Stimulated activated naive CD4-positive, alpha-beta T cell (primary cell): ENCODE measurements at places on chromosomes 7 and 10.

DNA sequence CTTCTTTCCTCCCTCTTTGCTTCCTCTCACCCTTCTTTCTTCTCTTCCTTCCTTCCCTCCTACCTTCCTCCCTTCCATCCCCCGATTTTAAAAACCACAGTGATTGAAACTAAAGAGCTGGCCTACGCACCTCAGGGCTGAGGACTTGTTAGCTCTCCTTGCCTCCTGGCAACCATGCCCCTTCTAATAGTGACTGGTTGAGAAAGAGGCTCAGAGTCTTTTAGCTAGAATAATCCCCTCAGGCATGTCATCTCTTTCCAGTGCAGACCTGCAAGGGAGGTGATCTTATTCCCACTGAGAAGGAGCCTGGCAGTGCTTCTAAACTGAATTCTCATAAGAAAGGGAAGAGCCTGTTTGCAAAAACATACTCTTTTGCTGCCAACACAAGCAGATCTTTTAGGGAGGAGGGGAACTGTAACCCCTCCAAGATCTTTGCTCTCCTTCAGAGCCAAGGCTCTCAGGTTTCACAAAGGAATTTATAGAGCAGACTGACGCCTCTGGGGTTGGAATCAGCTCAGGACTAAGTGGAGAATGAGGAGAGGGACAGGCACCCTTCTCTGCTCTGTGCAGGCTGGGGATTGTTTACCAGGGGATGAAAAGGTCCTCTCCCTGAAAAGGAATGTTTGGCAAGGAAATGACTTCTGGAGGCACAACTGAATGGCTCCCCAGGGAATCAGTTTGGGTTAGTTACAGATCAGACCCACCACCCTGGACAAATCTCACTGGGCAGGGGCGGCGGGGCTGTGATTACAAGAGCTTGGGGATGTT is 9.4 kb upstream of the ANKRD1 start:
- DNase-seq, result no peak

DNA sequence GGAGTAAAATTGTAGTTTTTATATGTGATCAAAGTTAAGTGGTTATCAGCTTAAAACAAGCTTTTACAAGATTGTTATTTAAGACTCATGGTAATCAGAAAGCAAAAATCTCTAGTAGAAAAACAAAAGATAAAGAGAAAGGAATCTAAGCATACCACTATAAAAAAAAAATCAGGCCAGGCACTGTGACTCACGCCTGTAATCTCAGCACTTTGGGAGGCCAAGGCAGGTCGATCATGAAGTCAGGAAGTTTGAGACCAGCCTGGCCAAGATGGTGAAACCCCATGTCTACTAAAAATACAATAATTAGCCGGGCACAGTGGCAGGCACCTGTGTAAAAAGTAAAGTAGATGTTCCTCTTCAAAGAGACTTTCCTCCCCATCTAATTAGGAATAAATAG is 265.9 kb upstream of the NRP1 start:
- DNase-seq, result no peak

- no peak for DNase-seq
Measured at GRCh38 chr10:120018695-120019094, 126.2 kb downstream of the SEC23IP start.

- no peak for DNase-seq
Measured at GRCh38 chr10:125160856-125161706, 718 bp upstream of the CTBP2 start.

- DNase-seq, result no peak
Measured at GRCh38 chr7:43625453-43625852, 42.5 kb downstream of the STK17A start.

GRCh38 chr7:45076946-45077345 is 11.8 kb downstream of the NACAD start:
- no peak for DNase-seq

DNA sequence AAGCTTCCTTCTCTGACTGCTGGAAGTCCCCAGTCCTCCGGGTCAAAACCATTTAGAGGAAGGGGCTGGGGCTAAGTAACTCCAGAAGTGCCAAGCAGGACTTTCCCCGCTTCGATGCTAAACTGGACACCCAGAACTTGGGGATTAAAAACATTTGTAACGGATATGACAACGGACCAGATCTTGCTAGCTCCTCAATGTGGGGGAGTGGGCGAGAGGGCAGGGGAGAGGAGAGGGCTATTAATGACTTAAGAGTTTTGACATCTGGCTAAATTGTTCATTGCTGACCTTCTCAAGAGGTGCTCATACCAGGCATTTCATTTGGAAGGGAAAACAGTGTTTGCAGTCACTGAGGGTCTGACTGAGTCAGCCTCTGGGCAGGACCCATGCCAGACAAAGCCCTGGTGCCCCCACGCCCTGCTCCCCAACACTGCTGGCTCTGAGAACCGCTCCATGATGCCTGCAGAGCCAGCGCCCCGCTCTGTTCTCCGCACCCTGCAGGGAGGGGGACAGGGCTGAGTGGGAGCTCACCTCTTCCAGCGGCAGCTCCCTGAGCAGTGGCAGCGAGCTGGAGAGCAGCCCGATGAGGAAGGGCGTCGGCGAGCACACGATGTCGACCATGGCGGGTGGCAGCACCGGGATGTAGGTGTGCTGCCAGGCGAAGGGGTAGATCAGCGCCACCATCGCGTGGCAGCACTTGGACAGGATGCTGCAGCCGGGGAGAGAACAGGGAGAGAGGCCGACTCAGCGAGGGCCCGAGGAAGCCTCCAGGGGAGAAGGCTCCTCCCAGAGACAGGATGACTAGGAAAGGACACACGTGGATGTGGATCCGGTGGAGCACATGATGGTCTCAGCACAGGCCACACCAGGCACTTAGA is 47.7 kb upstream of the MKRN1 start:
- DNase-seq, result no peak

DNA sequence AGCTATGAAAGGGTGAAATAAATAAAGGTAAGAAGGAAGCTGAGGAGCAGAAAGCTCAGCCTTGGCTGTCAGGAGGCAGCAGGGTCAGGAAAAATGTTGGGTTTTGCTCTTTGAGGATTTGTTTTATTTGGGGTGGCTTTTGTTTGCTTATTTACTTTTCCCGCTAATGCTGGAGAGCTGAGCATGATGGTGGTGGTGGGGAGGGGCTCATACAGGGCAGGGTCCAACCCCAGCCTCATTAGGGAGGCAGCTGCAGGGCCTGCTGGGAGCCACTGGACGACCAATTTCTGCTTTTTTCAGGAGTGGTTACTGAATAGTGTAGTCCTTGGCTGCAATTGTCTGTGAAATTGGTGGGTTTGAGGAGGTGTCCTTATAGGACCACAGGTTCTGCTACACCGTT is 36.3 kb downstream of the CCM2 start:
- no peak for DNase-seq

- no peak for DNase-seq
Measured at GRCh38 chr7:141072548-141073172, 1.2 kb upstream of the TMEM178B start.

DNA sequence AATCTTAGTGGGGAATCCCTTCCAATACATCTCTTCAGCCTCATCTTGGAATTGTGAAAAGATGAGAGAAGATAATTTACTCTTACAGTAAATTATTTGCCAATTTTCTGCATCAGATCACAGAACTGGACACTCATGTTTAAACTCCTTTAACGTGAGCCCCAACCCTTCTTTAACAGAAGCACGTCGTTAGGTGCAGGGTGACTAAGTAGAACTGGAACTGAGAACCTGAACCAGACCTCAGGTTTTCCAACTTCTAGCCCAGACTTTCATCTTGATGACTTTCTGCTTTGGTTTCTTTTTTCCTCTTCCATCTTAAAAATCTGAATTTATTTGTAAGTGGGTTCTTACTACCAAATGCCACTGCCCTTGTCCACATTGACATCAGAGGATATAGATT is 57.2 kb upstream of the LYZL2 start:
- no peak for DNase-seq

GRCh38 chr7:88377434-88377833 is 70.7 kb upstream of the STEAP4 start:
- DNase-seq, result no peak

- no peak for DNase-seq
Measured at GRCh38 chr7:43568529-43568928, 14.4 kb upstream of the STK17A start.

- no peak for DNase-seq
Measured at GRCh38 chr7:102288285-102288930, 1.7 kb downstream of the SH2B2 start.

DNA sequence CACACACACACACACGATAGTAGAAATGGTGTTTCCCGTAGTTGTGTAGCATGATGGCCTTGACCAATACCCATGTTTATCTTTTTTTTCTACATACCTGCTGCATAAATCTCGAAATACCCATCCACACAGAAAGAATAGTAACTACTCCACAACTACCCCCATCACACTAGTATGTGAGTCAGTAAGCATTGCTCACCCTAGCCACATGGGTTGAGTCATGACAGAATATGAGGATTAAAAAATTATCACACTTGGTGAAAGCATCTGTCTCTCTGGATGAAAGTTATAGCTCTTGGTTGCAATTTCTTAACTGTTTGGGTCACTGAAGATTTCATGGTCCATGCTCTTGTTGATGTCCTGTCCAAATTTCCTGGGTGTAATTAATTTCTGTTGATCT is 103.4 kb upstream of the MDFIC start:
- DNase-seq, result no peak
